ENCODE measurements at places on chromosomes 7 and 10.

DNA sequence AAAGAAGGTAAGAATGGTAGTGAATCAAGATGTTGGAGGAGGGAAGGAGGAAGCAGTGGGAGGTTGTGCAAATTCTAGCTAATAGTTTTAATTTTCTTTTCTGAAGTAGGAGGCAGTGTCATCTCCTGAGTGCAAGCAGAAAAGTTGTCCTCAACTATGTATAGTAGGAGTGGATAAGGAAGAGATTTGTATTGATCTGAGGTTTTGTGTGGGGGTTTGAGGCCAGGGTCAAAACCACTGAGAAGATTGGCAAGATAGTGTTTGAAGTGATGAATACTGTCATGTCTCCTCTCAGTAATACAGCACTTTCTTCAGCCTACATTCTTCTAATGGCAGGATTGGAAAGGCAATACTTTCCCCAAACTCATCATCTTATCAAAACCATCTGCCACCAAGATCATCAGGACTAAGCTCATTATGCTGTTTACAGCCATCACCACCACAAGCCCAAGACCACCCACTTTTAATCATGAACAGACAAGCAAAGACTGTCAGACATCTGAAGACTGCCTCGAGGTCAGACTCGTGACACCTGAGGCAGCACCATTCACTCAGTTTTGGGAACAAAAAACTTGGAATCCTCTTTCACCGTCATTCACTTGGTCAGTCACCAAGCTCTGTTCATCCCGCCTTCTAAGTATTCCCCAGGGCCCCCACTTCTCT is 1.5 kb upstream of the MIOS start:
- DNase-seq, result no peak

DNA sequence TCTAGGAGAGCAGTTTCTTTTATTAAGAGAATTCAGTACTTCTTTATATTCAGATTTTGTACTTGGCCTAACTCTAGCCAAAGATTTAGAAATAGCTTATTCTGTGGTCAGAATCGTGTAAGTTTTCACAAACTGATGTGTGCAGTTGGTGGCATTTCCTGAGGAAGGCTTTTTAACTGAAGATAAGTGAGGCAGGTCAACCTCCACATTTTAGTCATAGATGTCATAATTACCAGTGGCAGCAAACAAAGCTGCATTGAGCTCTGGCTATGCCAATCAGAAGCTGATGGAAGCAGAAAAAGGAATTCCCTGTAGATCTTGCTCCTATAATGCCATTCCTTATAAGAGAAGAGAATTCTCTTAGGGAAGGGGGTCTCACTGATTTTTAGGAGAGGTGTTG is 141.3 kb upstream of the SP8 start:
- DNase-seq, result no peak

DNA sequence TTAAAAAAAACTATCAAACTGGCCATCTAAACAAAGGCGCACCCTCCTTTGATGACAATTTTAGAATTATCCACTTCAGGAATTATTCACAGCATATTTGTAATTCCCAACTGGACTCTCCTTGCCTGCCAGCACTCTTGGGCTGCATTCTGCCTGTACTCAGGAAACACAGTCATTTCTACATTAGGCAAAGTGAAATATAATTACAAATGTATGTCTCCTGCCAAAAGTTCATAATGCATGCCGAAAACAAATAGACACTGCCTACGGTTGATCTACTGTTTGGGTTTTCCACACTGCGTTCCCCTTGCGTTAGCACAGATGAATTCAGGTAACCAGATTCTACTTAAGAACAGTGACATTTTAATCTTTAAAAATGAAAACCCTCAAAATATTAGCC is 1.9 kb downstream of the HGF start:
- no peak for DNase-seq

DNA sequence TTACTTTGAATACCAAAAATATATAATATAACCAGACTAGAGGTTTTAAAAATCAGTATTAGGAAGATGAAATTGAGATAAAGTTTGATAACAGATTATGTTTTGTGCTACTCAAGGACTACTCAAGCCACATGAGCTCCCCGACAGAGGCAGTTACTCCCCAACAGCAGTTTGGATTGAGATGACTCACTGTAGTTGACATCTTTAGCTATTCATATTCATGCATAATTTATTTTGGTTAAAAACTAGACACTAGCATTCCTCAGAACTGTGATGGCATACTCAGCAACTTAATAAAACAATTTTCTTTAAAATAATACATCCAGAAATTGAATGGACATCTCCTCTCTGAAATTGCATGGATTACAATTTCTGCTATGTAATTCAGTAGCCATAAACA is 19.6 kb downstream of the PCLO start:
- no peak for DNase-seq

DNA sequence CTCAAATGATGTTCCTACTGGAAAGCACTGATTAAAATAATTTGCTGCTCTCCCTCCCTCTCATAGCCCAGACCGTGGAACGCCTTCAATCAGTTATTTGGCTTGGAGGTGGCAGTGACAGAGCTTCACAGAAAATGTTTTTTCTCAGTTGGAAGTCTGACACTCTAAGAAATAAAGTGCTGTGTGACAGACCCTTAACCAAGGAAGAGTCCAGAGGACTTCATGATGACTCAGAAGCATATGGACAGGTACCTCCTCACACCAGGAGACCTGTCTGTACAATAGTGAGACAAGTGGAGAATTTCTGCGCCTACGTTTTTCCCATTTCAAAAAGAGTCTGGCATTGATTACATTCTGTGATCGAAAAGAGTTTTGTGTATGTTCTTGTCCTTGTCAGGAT is 295.5 kb downstream of the DOCK4 start:
- DNase-seq, result no peak

- no peak for DNase-seq
These were observed 70.0 kb upstream of the CC2D2B start for GRCh38 chr10:95837783-95838182.

DNA sequence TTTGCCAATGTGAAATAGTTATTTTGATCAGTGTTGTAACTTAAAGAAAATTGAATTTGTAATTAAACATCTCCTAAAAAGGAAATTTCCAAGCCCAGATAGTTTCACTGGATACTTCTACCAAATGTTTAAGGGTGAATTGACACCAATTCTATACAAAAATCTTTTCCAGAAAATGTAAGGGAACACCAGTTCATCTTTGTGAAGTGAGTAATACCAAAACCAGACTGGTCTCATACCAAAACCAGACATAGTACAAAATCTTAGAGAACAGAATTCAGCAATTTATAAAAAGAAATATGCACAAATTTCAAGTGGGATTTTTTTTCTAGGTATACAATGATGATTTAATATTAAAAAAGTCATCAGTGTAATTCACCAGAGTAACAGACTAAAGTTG is 86.0 kb upstream of the ZNF32 start:
- DNase-seq, result no peak

- DNase-seq, result no peak
These were observed 11.3 kb upstream of the SHTN1 start for GRCh38 chr10:117016266-117016665.

GRCh38 chr7:35714862-35715261 is 19.9 kb upstream of the HERPUD2 start:
- DNase-seq, result peak; percentile 76

DNA sequence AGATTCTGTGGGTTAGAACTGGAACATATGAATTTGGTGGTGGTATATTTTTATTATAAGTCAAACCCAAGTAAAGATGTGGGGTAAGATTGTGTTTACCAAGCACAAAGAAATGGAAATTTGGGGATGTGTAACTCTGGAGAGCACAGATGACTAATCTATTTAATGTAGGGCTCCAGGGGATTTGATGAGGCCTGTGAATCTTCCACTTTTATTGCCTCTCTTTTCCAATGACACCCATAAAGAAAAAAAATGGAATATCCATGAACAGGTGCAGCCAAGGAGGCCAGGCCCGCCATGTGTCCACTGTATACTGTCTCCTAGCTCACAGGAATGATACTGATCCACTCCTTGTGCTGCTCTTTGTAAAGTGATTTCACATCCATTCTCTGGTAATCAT is 2.8 kb downstream of the SRGN start:
- DNase-seq, result no peak

DNA sequence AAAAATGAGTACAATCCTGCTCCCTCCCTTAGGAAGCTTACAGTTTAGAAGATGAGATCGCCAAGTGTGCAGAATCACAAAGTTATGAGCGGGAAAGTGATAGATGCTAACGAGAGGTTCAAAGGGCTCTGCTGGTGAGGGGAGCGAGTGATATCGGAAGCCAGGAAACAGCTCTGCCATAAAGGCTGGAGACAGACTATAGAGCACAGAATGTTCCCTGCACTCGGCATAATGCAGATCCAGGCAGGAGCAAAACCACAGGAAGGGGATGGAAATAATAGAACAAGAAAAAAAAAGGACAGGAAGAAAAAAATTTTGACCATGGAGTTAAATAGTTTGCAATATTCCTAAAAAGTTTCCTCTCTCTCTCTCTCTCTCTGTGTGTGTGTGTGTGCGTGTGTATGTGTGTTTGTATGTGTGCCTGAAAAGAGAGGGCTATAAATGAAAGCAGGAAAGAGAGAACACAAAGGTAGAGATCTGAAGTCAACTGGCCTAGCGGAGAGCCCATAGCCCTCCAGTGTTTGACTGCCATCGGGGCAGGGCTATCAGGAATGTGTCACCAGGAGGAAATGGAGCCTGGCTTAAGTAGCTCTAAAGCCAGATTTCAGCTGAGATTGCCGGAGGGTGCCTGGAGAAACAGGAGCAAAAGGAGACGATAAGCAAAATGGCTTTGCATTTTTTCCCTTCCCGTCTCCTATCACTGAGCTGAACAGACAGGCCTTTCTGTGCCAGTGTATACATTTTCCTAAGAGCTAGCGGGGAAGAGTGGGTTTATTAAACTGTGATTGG is 175.8 kb upstream of the LYZL1 start:
- DNase-seq, result peak; percentile 81

GRCh38 chr7:1348096-1348822 is 111.0 kb downstream of the MICALL2 start:
- no peak for DNase-seq

DNA sequence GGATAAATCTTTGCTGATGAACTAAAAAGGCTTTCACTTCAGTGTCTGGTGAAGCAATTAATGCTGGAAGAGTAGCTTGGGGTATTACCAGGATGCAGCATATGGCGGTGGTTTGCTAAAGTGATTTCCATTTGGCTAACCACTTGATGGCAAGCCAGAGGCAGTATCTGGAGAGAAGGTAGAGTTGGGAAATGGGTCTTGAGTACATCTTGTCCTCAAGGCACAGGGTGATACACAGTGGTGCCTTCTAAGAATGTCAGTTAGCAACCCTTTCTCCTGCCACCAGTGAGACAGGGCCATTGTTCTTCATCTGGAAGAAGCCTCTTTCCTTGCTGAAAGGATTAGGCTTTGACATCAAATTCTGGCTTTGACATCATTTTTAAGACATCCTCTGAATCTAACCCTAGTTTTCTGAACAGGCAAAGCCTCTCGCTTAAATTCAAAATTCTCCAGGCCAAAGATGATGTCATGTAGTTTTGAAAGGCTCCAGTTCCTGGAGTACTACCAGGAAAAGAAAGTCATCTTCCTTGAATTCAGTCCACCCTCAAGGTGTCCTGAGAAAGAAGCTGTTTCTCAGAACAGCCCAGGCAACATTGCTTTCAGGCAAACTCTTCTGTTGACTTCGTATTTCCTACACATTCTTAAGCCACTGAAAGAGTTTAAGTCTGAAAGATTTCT is 162.4 kb downstream of the ARID5B start:
- no peak for DNase-seq

GRCh38 chr7:127986581-127987521 is 44.4 kb downstream of the LRRC4 start:
- DNase-seq, result no peak

DNA sequence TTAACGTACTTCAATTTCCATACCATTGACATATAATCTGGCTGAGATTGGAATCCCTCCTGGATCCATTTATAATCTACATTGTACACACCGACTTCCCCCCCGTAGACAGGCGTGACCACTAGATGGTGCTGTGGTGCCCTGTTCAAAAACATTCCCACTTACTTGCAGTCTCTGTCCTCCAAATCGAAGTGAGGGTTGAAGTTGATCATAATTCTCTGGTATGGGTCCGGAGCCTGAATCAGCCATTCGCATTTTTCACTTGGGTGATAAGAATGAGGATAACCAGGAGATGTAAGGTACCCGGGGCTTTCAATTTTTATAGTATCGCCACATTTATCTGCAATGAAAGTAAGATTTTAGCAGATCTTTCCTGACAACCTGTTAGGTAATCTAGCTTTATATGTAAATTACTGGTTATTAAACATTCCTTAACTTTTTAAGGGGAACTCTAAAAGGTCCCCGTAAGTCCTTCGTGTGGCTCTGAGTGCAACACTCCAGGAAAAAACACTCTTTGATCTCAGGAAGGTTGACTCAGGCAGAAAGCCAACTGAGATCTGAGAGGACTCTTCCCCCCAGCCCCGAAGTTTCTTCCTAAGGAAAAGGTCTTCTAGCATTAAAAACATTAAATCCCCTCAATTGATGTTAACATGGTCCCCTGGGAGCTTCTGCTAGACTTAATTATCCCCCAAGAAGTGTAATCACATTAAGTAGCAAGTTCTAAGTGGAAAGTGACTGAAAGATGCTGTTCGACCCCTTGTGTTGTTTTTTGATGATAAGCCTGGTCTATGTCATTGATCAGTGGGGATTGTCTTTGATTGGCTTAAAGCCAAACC is 3.7 kb downstream of the NRP1 start:
- DNase-seq, result peak; percentile 75

DNA sequence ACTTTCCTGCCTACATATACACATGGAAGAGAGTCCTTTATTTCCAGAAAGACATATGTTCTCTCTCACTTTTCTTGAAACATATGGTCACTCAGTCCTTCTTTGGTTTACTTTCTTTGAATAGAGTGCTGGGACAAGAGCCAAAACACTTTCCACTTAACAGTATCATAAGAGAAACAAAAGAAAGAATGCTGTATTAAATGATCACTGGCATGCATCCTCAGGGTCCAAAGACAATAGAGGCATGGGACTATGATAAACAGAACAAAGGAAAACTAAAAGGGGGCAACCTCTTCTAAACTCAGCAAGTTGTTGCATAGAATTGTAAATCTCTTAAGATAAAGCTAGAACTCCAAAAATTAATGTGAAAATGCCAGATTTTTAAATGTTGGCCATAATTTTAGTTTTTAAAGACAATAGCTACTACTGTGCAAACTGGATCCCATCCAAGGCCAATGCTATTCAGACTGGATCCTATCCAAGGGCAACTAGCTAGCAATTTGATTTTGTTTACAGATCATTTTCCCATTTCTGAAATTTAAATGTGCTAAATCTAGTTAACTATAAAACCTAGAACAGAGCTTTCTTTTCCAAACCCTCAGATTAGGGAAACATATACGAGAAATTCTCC is 687.5 kb downstream of the SORCS3 start:
- DNase-seq, result no peak

DNA sequence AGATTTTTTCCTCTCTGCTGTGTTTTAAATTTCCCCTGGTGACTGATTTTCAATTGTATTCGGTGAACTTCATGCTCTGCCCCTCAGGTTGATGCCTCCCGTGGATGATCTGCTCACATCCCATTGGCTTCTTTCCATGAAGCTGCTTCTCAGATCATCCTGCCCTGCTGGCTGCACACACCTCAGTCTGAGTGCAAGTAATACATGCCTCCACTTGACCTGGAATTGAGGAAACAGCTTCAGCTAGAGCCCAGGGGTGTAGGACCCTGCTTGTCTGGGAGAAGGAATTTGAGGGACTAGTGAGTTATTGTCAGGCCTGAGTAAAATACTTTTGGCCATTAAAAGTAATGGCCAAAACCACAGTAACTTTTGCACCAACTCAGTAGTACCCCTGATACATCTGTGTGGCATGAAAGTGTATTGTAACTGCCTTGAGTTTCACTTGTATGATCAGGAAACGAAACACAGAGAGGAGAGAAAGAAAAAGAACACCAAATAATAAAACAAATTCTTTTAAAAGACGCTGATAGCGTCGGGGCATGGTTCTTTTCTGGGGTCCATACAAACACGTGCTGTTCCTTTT is 49.4 kb downstream of the SPAM1 start:
- DNase-seq, result no peak

All from ELF-1 (cell line).